NCI-H1105 treated with DMSO at 0.1 percent for 48 hours (cell line): ENCODE measurements at places on chromosomes 5 and 9.

DNA sequence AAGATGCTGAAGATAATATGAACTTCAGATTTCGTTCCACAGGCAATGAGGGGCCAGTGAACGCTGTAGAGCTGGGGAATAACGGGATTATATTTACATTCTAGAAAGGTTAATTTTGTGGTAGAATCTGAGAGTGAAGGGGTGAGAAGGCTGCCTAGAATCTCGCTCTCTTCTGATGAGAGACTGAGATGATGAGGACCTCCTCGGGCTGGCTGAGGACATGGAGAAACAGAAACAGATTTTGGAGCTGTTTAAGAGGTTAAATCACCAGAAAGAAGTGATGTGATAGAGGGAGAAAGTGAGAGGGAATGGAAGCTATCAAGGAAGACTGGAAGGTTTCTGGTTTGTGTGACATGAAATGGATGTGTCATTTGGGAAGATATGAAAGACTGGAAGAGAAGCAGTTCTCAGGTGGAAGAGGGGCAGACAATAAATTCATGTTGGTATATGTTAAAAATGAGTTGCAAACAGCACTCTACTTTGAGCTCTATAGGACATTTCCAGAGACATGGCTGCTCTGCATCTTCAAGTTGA, 612.6 kb downstream of the ISL1 start:
- DNase-seq = no peak

- no peak for DNase-seq
These were observed 23.7 kb upstream of the CKMT2 start for GRCh38 chr5:81209386-81209785.

DNA sequence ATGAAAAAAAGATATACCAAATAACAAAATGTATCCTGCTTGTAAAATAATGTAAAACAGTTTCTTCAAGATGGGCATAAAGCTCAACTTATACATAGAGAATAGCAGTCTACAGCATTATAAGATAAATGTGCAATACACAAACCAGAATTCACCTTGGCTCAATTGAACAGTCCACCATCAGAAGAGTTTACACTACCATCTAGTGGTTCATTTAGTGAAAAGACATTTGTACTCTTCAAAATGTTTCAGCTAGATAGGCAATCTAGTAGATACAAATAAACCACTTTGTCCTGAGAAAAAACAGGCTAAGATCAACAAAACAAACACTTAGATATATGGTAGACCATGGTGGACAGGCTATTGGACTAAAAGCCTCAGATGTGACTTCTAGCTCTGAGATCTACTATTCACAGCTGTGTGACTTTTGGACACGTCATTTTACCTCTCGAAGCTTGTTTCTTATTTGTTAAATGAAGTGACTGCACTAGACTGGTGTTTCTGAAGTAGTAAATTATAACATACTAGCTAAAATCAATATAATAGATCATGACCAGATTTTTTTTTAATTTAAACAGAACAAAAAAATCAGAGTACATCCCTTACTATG, 22.1 kb upstream of the TPD52L3 start:
- DNase-seq = peak; percentile 52

DNA sequence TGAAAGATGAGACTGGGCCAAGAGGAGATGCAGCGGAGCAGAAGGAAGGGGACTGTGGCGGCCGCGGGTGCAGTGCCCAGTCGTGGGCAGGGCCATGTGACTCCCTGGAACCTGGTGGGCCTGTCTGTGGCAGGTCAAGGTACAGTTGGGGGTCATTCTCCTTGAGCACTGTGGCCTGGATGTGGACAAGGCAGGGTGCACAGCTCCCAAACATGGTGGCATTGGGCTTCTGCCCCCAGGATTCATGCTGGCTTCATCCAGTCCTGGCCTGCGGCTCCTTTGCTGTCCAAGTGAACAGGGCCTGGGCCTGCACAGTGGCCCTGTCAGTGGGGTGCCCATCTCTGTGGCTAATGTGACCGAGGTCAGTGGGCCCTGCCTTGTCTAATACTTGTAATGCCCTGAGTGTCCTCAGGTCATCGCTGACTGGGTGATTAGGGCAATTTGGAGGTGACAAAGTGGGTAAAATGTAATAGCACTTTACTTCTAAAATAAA, 39.9 kb downstream of the CEP72 start:
- DNase-seq = no peak

DNA sequence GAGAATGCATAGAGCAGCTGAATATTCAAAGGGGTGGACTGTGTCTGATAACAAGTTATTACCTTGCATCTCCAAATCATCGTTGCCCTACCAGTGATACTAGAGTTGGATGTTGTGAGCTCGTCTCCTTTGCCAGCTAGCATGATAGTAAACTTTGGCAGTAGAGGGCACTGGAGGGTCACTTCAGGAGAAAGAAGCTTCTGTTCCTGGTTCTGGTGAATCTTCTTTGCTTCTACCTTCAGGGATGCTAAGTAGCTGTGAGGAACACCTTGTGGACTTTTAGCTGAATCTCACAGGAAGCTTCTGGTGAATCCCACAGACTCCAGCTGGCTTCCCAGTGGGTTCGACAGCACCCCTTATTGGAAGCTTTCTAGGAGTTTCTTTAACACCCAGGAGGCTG, 626.6 kb upstream of the SGCD start:
- DNase-seq = no peak
